ENCODE measurements at places on chromosomes 5 and 9.

GRCh38 chr5:179840321-179840720 lies 18.3 kb downstream of the MRNIP start:
- DNase-seq = no peak

DNA sequence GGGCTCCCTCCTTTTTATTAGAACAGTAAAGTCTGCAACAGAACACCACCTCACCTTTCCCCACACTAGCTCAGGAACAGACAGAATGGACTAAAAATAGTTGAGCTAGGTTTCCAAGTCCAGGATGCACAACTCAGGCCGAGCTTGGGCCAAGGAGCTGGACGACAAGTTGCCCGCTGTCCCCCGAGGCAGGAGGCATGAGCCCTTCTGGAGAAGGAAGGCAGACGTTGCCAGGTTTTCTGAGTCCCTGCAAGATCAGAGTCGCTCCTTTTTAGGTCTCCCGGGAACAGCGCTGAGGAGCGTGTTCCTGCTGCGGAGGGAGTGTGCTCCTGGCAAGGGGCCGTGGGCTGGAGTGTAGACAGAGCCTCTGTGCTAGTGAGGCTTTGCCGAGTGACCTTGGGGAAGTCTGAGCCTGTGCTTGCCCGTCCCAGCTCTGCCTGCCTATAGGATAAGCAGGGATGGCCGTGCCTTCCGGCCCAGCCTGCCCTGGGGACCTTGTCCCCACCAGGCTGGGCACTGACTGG lies 121.6 kb downstream of the WNK2 start:
- DNase-seq = no peak

GRCh38 chr9:14895806-14896205 lies 14.4 kb downstream of the FREM1 start:
- no peak for DNase-seq

GRCh38 chr9:81113453-81114124 lies 575.8 kb downstream of the TLE1 start:
- peak; percentile 94 for DNase-seq

GRCh38 chr9:121156263-121156731 lies 45.4 kb downstream of the RAB14 start:
- DNase-seq = no peak

GRCh38 chr5:21711866-21712758 lies 1141.0 kb downstream of the CDH12 start:
- DNase-seq = no peak
